NCI-H345 (cell line): ENCODE measurements at places on chromosomes 4 and X.

- no peak for DNase-seq
Observed at GRCh38 chrX:69543572-69543971, 39.4 kb downstream of the NALF2 start.

GRCh38 chr4:53786632-53787031 is 195.3 kb upstream of the LNX1 start:
- no peak for DNase-seq

GRCh38 chr4:184968784-184969201 is 49.5 kb upstream of the HELT start:
- no peak for DNase-seq

- peak; percentile 29 for DNase-seq
Observed at GRCh38 chr4:188971125-188971524, 831.9 kb downstream of the TRIML1 start.

GRCh38 chr4:30863021-30863420 is 142.9 kb downstream of the PCDH7 start:
- no peak for DNase-seq

DNA sequence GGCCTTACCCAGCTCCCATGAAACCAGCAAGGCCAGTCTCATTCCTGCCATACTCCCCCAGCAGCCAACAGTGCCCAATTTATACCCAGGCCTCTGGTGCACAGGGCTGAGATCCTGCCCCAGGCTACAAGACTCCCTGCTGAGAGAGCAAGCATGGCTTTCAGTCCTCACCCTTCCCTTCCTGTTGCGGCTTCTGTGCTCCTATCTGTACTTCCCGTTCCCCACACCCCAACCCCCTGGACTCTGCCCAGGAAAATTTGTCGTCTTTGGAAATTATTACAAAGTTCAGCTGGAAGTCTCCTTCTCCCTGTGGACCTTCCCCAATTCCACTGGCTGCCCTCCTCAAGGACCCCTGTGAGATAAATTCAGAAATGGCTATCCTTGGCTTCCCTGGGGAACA is 84.1 kb upstream of the GK2 start:
- no peak for DNase-seq

DNA sequence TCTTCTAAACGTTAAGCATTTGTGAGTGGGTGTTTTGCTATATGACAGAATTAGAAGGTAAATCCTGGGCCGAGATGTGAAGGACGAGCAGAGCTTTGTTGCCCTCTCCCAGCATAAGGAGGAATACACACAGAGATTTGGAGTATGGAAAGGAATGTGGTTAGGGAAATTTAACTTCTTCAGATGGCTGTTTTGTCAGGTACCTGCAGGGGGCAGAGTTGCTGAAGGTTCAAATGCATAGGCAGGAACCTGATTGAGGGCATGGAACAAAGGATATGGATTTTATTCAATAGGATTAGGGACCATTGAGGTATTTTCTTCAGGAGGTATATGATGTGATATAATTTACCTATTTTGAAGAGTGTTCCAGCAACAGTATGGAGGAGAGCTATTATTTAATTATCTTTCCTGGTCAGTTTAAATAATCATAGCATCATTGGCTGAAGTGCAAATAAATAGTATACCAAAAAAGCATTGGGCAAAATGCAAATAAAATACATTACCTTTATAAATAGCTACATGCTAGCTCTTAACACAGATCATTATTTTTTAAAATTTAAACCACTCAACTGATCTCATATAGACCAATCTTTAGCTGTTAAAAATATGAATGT is 143.6 kb downstream of the SLIT2 start:
- peak; percentile 42 for DNase-seq

DNA sequence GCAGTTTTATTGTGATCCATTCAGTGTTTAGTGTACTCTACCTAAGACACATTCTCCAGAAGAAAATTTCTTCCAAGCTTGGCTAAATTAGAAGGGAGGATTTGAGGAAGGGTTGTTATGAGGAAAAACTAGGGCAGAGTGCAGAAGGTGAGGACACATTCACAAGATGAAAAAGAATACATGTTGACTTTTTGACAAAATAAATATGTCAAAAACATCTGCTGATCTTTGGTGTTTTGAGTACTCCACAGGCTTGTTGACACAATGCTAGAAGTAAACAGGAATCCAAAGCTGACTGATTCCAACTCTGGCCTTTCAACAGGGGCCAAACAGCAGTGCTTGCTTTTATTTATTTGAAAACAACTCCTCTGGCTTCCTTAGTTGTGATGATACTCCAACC is 125.8 kb upstream of the SLC7A11 start:
- peak; percentile 25 for DNase-seq
